ENCODE measurements at places on chromosomes 2 and 18.

GRCh38 chr2:43851011-43851980, 12.5 kb downstream of the ABCG8 start:
- no peak for DNase-seq

DNA sequence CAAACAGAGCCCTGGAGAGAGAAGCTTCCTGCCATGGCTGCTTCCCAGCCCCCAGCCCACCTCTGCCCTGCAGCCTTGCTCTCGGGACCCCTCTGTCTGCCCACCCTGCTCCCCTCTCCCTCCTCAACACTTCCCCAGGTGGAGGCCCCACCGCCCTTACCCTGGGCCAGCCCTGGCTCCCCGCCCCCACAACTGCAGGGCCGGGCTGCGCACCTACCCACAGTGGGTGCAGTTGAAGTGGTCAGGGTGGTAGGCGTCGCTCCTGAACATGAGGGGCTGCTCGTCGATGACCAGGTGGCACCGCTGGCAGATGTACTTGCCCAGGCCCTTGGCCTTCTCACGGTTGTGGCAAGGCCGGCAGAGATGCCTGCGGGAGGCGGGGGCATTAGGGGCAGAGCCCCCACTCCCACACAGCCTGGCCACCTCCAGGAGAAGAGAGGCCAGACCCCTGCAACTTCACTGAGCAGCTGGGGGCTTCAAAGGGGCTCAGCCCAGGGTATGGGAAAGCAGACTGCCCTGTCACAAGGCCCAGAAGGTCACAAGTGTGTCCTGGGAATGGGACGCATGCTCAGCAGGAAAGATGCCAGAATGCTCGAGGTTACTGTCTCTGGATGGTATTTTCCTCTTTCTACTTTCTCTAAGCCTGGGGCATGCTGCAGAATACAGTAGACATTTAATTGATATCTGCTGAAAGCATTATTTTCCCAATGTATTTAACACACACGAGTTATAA, 3.1 kb upstream of the GPR17 start:
- no peak for DNase-seq

DNA sequence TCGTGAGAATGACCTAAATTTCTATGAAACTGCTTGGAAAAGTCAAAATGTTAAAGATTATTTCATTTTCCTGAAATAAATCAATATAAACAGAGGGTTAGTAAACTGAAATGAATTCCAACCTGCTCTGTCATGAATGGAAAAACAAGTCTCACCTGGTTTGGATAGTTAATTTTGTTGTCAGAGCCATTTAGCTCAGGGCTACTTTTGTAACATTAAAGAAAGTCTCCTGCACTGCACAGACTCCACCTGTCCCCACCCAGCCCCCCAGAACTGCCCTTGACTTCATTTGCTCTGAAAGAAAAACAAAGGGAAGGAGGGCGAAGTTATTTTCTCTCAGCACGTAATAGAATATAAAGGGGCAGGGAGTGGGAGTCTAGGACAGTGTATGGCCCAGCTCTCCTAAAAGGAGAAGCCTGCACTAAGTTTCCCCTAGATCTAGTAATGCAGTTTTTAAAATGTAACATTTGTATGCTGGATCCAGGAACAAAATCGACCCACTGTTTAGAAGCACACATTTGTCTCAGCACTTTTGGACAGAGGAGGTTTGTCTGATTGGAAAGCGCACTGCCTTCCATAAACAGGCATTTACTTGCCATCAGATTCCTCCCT, 54.2 kb upstream of the ACSL3 start:
- no peak for DNase-seq

- DNase-seq = no peak
Observed at GRCh38 chr2:172919732-172920131, 155.9 kb upstream of the MAP3K20 start.

GRCh38 chr2:86360776-86361175, 23.4 kb upstream of the REEP1 start:
- no peak for DNase-seq

- no peak for DNase-seq
Observed at GRCh38 chr18:29259838-29260237, 1082.9 kb upstream of the CDH2 start.

- DNase-seq = no peak
Observed at GRCh38 chr2:60047944-60048525, 505.4 kb downstream of the BCL11A start.

DNA sequence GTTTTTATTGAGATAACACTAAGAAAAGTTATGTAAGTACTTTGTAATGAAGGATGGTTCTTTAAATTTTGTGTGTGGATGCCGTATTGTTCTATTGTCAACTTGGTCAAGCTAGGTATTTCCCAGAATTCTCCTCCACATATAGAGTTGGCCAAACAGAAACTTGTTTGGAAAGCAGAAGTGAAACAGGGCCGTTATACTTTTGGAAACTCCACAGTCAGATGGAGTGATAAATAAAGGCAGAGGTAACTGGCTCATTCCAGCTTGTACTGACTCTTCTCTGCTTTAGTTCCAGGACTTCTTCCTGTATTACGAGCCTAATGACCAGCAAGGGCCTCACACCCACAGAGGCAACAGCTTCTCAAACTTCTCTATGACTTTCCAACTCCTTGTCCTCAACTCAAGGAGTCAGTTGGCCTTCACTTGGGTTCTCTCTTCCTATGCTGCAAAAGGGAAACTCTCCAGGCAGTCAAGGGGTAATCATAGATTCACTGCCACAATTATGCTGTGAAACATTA, 16.4 kb upstream of the STARD7 start:
- no peak for DNase-seq
